ENCODE measurements at places on chromosomes 13 and 19.
A peak's percentile ranks its signal among the peaks of the same experiment; 100 is the strongest.

- no peak for DNase-seq
Measured at GRCh38 chr19:7297742-7298141, 3.5 kb upstream of the INSR start.

- DNase-seq, result no peak
Measured at GRCh38 chr19:34179066-34179465, 6.8 kb downstream of the LSM14A start.

GRCh38 chr13:63011996-63012395 lies 1596.3 kb upstream of the PCDH20 start:
- no peak for DNase-seq

DNA sequence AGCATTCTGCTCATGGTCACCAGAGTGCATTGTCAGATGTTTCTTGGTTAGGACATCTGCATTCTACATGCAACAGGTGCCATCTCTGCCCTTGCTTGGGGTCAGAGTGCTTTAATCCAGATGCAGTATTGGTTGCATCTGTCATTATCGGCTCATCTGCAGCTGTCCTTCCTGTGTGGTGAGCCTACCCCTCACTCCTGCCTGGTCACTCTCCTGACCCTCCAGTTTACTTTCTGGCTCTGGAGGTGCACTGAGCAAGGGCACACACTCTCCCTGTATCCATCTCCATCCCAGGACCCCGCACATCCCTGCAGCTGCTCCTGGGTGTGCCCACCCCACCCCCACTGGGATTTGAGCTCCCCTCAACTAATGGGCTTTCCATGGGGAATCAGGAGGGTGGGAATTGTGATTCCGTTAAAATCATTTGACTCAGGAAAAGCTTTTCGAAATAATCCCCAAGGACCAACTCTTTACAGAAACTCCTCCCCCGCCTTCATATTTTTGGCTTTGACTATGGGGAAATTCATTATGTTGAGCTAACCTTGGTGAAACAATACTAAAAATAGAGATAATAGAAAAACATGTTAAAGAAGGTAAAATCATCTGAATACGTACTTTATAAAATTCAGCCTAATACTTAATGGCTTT lies 70.2 kb downstream of the COL4A2 start:
- no peak for DNase-seq

GRCh38 chr13:33109801-33110200 lies 93.6 kb downstream of the KL start:
- no peak for DNase-seq

GRCh38 chr13:91468301-91468700 lies 69.9 kb downstream of the GPC5 start:
- DNase-seq, result no peak

DNA sequence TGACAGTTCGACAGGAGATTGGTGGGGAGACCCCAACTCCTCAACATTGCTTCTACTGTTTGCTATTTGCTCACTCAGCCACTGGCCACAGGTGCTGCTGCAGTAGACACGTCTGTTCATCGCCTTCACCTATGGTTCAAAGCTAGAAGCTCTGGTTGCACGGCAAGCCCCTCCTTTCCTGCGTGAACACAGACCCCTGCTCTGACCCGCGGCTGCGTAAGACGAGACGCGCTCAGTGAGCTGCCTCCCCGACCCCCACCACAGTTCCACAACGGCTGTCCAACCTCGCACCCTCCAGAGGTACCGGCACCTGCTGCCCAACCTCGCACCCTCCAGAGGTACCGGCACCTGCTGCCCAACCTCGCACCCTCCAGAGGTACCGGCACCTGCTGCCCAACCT lies 6.8 kb downstream of the RASA3 start:
- no peak for DNase-seq

GRCh38 chr13:26236296-26236695 lies 14.2 kb upstream of the RNF6 start:
- DNase-seq, result no peak

DNA sequence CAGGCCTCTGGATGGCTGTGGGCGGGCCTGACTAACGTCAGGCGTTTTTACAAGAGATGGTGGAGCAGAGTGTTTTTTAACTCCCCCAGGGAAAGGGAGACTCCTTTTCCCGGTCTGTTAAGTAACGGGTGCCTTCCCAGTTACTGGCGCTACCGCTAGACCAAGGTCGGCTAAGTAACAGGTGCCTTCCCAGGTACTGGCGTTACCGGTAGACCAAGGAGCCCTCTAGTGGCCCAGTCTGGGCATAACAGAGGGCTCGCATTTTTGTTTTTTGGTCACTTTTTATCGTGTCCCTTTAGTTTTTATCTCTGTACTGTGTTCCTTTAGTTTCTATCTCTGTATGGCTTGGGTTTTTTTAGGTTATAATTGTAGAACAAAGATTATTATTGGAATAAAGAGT lies 10.0 kb downstream of the ZNF383 start:
- DNase-seq, result no peak

DNA sequence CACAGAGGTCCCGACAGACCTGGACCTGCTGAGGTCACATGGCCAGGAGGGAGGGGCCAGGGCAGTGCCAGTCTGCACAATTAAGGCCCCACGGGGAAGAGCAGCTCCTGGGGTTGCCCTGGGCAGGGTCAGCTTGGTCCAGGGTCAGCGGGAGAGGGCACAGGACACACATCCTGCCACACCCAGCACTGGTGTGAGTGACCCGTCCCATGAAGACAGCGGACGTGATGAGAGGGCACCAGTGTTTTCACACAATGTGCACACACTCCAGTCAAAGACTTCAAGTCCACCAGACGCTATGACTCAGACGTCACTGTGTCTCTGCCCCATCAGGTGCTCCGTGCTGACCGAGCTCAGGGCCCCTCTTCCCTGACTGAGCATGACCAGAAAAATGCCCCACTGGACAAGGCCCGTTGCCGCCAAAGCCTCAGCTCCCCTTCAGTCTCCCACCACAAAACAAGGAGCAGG lies 4.2 kb downstream of the TMEM259 start:
- no peak for DNase-seq

GRCh38 chr19:2034729-2035589 lies 16.1 kb downstream of the MKNK2 start:
- no peak for DNase-seq

DNA sequence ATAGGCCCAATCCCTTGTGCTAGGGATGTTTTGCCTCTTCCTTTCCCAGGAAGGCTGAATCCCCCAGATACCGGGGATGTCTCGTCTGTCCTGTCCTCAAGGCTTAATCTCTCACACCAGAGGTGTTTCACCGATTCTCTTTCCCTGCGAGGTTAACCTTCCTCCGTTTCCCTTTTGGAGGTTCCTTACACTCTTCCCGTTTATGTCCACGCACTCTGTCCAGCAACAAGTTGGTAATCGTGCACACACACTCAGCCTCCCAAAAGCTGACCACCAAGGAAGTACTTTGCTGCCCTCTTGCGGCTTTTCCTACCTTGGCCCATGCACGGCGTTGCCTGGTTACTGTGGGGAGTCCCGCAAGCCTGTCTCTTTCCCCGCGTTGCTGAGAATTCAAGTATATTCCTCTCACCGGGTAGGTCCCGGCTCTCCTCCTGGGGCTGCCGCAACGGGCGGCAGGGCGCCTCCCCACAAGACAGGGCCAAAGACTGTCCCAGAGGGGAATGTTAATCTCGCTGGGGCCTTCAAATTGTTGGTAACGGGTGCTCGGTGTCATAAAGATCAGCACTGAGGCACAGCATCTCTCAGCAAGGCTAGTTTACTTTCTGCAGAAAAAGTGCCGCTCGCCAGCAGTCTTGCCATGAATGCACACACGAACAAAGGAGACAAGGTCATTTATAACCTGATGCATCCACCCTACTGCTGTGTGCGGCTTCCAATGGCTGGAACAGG lies 36.7 kb upstream of the CD177 start:
- DNase-seq, result no peak

DNA sequence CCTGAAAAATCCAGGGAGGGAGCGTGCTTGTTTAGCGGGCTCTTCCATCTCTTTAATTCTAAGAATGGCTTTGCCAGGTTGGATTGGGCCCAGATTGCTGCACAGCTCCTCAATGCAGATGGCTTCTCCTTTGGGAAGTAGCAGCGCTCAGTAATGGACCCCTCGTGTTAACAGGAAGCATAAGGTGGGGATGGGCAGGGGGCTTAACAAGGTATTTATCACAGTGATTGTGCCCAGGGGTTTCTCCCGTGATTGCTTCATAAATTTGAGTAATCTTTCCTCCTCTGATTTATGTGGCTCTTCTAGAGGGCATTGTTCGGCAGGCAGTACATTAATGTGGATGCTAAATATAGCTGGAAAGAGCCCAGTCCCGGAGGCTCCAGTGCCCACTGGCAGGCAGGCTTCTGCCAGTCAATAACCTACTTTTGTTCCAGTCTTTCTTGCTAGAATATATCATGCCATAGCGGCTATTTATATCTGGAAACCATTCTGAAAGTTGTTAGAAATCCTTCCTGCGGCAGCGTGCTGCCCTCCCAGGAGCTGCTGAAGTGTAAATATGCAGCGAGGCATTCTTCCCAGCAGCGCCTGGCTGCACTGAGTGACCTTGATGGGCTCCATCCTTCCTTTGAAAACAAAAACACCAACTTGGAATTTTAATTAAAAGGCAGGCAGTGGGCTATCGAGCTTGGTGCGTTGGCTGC lies 65.0 kb downstream of the FGF9 start:
- DNase-seq, result no peak

- no peak for DNase-seq
Measured at GRCh38 chr13:23472189-23472588, 38.7 kb upstream of the SACS start.

DNA sequence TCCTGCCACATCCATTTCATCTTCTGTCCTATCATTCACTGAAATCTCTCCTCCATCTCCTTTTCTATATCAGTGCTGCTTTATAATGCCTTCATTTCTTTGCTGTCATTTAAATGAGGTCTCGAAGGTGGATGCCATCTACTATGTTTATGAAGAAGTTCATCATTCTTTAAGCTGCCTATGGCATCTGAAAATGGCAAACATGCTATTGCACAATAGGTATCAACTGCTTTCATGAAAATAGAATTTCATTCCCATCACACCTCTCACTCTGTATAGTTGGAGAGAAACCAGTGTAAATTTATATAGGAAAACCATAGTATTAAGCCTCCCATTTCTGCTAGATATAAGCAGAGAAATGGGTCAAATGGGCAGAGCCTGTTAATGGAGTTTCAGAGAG lies 100.2 kb downstream of the FGF9 start:
- no peak for DNase-seq

- DNase-seq, result no peak
Measured at GRCh38 chr13:80444240-80445015, 103.5 kb upstream of the SPRY2 start.

- no peak for DNase-seq
Measured at GRCh38 chr19:1294688-1295087, 9.0 kb downstream of the EFNA2 start.

- DNase-seq, result no peak
Measured at GRCh38 chr13:28356561-28357021, 138.3 kb downstream of the FLT1 start.

DNA sequence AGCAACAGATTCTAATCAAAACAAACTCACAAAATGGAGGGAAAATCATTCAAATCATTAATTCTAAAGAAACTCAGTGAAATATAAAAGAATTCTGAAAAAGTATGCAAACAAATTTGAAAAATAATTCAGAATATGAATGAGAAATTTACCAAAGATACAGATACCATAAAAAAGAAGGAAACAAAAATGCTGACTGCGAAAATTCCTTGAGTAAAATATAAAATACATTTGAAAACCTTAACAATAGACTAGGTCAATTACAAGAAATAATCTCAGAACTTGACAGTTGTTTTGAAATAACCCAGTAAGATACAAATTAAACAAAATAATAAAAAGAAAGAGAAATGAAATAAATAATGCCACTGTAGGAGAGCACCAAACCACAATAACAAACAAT lies 1289.0 kb downstream of the SLITRK1 start:
- DNase-seq, result no peak

GRCh38 chr19:40208602-40209001 lies 9.6 kb downstream of the TTC9B start:
- no peak for DNase-seq

GRCh38 chr13:108214441-108215271 lies 680 bp downstream of the LIG4 start:
- DNase-seq, result peak; percentile 14

GRCh38 chr19:30895946-30896345 lies 453.3 kb downstream of the TSHZ3 start:
- DNase-seq, result no peak

DNA sequence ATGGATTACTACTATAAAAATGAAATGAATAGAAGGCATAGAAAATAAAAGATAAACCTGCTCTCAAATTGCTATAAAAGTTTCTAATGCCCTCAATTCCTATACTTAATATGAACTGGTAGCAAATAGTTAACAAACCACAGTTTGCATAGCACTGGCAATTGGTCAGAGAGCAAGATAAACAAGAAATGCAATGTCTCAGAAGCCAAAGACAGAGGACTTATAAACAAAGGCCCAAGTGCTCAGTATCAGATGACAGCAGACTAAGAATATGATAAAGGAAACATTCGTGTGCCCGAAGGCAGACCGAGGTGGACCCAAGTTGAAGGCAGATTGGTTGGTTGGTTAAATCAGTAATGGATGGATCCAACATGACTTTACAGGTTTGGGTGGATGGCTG lies 50.6 kb downstream of the IPO5 start:
- no peak for DNase-seq

- no peak for DNase-seq
Measured at GRCh38 chr13:90968166-90968904, 379.2 kb upstream of the MIR17HG start.

GRCh38 chr13:106700439-106700838 lies 132.5 kb upstream of the ARGLU1 start:
- no peak for DNase-seq

DNA sequence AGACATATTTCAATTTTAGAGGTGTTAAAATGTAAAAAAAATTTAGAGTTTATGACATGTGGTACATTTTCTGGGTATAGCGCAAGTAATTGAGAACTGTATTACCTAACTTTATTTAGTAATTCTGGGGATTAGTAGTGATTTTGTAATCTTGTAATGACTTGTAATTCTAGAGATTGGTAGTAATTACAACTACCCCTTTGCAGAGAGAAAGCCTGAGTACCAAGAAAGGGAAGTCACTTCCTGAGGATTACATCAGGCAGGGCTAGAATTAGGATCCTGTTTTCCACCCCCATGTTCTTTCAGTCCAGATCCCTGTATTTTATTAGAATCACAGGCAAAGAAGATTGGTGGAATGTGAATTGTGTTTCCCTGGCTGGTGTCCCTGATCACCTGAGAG lies 274.9 kb downstream of the KCNRG start:
- no peak for DNase-seq

- no peak for DNase-seq
Measured at GRCh38 chr13:23848019-23848418, 41.2 kb downstream of the MIPEP start.
